ENCODE measurements at places on chromosomes 16 and 17.

GRCh38 chr16:65342231-65342866 is 220.5 kb upstream of the CDH11 start:
- DNase-seq, result no peak

GRCh38 chr16:2512735-2513404 is 882 bp upstream of the ATP6V0C start:
- DNase-seq, result no peak

DNA sequence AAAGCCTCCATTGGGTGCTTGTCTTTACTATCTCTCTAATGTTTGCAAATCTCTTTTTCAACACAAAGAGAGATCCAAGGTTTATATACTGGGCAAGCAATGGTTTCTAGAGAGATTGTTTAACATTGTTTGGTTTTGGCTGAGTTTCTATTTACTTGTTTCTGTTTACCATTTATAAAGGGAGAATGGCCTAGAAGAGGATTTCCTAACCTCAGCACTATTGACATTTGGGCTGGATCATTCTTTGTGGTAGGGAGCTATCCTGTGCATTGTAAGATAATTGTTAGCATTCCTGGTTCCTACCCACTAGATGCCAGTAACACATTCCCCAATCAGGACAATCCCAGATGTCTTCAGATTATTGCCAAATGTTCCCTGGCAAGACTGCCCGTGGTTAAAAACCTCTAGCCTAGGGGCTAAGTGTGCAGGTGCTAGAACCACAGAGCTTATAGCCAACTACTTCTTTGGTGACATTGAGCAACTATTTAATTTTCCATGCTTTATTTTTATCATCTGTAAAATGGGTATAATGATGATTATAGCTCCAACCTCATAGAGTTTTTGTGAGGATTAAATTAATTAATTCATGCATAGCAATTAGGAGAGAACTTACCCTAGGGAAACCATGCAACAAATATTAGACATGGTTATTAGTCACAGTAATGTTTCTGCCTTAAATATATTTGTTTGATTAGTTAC is 413.9 kb upstream of the MAF start:
- no peak for DNase-seq

DNA sequence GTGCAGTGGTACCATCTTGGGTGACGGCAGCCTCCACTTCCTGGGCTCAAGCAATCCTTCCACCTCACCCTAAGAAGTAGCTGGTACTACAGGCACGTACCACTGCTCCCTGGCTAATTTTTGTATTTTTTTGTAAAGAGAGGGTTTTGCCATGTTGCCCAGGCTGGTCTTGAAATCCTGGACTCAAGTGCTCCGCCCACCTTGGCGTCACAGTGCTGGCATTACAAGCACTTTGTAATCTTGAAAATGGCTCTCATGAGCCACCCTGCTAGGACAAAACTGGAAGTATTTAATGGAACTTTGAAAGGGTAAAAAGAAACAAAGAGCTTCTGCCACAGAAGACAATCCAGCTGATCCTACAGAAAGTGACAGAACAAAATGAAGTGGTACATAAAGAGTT is 9.2 kb downstream of the SUMO2 start:
- DNase-seq, result no peak
